ENCODE measurements at places on chromosomes 16 and 17.

DNA sequence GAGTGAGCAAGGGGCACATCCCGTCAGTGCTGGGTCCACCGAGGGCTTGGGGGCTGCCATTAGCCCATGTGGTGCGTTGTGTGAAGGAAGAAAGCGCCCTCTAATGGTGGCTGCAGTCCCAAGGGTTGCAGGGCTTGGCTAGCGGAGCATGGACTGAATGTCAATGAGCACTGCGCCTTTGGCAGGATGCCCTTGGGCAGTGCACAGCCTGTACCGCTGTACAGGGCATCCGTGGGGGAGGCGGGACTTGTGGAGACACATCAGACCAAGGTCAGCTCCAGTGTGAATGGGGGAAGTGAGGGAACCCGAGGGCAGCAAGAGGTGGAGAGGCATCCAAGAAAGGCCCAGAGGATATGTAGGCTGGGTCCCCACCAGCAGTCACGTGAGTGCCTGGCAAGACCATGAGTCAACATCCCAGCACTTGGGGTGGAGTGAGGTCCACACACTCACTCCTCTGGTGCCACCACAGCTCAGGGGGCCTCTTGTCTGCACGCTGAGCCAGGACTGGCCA lies 75.5 kb upstream of the MED9 start:
- DNase-seq: peak; percentile 37

- DNase-seq: peak; percentile 61
These were observed 5.8 kb upstream of the OGFOD3 start for GRCh38 chr17:82424001-82424862.

DNA sequence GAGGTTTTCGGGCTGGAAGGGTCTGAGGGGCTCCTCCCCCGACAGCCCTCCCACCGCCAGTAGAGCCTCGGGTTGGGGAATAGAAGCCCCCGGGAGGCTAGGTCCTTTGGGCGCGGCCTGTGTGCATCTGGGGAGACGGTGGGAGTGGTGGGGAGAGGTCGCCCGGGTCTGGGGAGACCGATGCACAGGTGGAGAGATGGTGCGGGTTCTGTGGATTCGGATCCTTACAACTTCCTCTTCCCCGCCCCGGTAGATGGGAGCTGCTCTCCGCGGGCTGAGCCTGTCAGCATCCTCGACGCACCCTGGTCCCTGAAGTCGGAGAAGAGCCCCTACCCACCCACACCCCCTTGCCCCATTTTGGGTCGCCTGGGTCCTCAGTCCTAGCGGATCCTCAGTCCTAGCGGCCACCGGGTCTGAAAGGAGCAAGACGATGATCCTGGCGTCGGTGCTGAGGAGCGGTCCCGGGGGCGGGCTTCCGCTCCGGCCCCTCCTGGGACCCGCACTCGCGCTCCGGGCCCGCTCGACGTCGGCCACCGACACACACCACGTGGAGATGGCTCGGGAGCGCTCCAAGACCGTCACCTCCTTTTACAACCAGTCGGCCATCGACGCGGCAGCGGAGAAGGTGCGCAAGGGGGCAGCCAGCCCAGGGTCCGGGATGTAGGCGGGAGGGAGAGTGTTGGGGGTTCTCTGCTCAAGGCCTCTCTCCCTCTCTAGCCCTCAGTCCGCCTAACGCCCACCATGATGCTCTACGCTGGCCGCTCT lies 790 bp downstream of the BCKDK start:
- no peak for DNase-seq

- DNase-seq: no peak
These were observed 60.1 kb downstream of the CYLD start for GRCh38 chr16:50802000-50802399.

GRCh38 chr17:5184288-5184687 lies 7.4 kb downstream of the ZNF594 start:
- no peak for DNase-seq

DNA sequence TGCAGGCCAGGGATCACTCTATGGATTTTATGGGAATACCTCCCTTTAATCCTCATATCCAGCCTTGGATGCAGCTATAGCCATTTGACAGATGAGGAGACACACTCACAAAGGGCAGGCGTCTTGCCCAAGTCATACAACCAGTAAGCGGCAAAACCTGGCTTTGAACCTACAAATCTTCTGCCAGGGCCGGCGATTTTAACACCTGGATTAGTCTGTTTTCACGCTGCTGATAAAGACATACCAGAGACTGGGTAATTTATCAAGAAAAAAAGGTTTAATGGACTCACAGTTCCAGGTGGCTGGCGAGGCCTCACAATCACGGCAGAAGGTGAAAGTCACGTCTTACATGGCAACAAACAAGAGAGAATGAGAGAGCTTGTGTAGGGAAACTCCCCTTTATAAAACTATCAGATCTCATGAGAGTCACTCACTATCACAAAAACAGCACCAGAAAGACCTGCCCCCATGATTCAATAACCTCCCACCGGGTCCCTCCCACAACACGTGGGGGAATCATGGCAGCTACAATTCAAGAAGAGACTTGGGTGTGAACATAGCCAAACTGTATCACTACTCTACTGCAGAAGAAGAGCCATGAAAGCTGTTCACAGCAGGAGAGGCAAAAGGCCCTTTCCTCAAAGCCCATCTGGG lies 67.5 kb downstream of the XYLT1 start:
- DNase-seq: no peak

DNA sequence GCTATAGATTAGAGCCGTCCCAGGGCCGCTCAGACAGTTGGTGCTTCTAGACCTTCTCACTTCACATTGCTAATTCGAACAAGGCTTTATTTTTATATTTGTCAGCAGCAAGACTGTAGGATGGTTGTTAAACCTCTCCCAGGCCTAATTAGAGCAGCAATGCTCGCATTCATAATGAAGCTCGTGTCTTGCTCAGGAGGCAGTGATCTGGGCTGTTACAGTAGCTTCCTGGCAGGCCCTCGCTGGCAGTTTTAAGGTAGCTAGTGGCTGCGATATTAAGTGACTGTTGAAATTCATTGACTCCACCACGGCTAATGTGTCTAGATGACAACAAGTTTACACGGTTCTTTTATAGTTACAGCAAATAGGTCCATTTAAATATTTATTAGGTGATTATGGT lies 23.2 kb upstream of the ANKFN1 start:
- DNase-seq: no peak

DNA sequence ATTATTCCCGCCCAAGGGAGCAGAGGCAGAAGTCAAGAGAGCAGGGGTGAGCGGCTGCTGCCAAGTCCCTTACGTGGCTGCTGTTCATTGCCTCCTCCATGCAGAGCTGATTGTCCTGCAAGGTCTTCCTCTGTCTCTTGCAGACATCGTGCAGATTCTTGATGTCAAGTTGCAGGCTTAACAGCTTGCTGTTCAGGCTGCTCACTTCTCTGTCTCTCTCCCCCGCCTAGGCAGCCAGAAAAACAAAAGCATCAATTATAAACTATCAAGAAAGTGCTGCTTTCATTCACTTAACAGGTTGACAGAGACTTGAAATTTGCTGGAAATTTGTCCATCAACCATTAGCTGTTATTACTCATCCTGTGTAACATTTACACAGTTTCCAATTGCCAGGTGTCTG lies 7.3 kb downstream of the PMFBP1 start:
- DNase-seq: no peak

DNA sequence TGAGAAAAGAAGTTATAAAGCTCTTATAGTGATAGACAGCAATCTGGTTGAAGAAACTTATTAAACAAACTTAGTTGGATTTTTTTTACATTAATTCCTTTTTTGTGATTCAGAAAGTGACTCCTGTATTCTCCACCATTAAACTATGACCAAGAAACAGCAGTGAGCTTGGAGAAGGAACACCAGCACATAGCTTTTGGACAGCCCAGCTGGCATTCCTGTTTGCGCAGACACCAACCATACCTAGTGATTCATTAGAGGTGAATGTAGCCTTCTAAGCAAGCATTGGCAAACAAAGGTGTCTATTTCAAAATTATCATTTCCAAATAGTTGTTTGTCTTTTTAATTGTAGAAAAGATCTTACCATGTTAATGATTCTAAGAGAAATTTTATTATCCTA lies 94.4 kb downstream of the STXBP4 start:
- DNase-seq: peak; percentile 28

DNA sequence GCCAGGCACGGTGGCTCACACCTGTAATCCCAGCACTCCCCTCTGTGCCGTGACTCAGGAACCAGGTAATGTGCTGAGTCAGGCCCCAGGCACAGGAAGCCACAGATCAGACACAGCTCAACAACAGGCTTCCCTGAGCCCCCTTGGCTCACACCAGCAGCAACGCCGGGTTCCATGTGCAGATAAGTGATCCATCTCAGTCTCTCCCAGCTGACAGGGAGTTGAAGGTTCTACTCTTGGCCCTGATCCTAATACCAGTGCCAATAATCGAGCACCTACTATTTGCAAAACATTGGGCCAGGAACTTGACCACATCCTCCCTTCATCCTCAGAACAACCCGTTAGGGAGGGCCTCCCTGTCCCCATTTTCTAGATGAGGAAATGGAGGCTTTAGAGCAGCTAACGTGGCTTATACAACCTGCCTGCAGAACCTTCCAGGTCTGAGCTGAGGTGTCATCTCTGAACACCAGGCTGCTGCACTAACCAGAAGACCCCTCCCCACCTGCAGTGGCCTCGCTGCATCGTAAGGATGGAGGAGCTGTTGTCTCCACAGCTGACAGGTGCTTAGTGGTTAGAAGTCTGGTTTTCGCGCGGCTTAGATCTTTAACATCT lies 64.8 kb upstream of the AMZ2 start:
- no peak for DNase-seq

GRCh38 chr16:12463961-12464360 lies 339.7 kb downstream of the CPPED1 start:
- DNase-seq: no peak
